G401 (cell line): ENCODE measurements at places on chromosomes 11 and 22. TPM values are rescaled to one million over a fixed set of nuclear protein-coding genes. Genes with fewer than 3 reads are reported as not detected.

DNA sequence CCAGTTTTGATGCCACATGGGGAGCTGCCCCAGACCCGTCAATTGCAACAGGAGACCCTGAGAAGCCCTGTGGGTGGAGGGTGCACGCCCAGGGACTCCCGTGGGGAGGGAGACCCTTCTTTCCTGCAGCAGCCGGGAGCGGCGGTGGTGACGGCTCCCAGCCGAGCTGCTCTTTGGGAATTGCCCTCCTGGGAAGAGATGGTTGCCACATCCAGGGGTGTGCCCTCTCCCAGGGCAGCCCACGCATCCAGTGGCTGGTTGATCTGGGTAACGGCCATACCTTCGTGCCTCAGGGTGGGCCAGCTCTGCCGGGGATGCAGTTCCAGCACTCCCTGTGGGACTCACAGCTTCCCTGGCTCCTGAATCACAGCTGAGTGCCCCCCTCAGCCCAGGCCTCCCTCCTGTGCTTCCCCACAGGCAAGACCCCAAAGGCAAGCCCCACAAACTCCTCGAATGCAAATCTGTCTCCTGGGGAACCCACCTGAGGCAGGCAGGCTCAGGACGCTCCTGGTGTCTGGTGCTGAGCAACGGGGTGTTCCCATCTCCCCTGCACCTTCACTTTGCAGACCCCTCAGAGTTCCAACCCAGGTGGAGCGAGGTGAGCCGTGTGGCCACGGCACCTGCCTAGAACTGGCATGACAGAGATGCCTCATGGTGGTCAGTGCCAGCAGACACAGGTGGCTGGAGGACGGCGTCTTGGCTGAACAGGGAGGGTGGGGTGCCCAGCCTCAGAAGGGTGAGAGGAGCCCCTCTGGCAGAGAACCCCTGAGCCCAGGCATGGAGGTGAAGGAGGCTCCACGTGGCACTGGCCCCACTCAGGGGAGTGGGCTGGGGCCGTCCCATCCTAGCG, 1027.4 kb downstream of the BRD1 start:
- DNase-seq: no peak

- DNase-seq: no peak
Measured at GRCh38 chr11:103368145-103368544, 258.9 kb downstream of the DYNC2H1 start.

Gene EI24
- total RNA-seq: 49.4 and 50.5 TPM in 2 replicates

DNA sequence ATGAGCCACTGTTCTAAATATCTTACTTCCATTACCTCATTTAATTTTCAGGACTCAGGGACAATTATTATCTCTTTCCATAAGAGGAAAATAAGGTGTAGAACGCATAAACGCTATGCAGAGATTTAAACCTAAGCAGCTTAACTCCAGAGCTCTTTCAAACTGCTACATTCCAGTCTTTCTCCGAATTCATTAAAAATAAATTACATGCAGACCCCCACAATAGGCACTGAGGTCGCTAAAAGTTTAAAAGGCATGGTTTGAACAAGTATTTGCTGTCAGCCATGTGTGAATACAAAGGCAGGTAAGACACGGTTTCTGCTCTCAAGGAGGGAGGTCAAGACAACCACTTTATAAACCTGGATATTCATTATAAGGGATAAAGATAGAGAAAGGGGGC, 983 bp downstream of the NARS2 start:
- DNase-seq: peak; percentile 18

Gene MS4A15
- total RNA-seq: not detected in 2 replicates

- DNase-seq: no peak
Measured at GRCh38 chr22:29142116-29142515, 63.6 kb upstream of the EMID1 start.

DNA sequence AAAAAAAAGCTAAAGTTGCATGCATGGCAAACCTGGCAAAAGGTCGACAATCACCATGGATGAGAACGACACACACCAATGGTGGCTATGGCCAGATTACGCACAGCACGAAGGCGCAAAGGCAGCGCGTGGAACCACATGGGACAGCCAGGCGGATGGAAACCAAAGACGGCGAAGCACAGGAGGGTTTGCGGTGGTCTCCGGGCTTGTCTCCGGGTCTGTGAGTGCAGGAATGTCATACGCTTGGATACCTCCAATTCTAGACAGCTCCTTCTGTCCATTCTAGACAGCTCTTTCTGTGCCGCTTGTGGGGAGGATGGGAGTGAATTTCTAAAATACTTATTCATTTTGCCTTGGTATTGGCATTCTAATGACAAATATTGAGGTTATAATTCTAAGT, 685.4 kb downstream of the BRD1 start:
- peak; percentile 63 for DNase-seq

DNA sequence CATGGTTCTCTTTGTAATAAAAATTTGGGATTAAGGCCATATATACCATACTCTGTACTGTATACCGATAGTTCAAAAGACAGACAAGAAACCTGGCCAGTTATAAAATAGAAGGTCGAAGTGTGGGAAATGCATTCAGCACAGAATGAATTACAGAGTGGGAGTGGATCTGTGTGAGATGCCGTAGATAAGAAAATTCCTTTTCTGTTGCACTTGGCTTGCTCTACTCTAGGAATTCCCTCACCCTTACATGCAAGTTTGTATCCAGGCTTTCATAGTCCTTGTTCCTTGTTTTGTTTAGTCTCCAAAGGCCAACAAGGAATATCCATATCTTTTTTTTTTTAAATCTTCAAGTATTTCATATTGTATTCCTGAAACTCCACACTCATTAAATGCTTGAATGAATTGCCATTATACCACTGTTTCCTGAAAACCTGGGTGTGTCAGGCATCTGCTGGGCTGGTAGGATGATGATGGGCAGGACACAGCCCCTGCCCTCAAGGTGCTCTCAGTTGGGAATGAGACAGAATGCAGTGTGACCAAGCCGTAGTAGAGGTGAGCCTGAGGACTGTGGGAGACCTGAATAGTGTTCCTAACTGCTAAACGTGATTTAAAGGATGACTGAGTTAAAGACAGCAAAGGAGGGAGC, 53.5 kb downstream of the TEAD1 start:
- DNase-seq: no peak

- peak; percentile 12 for DNase-seq
Measured at GRCh38 chr11:26730414-26731083, 8.7 kb upstream of the SLC5A12 start.

DNA sequence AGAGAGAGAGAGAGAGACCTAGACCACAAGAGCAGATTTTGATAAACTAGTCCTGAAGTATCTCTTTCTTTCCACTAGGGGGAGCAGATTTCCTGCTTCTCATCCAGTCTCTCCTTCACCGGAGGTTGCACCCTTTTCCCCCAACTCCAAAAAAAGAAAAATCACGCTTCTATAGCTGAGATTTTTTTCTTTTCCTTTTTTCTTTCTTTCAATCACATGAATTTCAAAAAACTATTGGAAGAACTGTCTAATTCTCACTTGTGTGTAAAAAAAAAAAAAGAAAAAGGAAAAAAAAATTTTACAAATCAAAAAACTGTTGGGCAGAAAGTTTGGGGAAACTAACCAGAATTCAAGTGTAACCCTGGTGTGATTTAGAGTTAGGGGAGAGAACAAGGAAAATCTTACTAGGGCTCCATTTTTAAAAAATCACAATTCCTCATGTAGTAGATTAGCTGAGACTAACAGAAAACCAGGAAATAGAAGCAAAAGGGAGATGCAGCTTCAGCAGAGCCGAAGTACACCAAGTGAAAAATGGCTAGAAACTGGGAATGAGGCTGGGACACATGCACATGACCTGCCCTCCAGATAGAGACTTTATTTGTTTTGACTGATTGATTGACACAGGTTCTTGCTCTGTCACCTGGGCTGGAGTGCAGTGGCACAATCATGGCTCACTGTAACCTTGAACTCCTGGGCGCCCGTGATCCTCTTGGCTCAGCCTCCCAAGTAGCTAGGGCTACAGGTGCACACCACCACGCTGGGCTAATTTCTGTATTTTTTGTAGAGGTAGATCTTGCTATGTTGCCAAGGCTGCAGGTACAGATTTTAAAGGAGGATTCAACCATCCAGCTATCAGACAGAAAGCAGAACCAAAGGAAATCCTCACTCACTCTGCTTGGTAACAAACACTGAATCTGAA, 27.1 kb downstream of the SDHD start:
- DNase-seq: peak; percentile 58

- no peak for DNase-seq
Measured at GRCh38 chr11:94838027-94838731, 70.0 kb downstream of the AMOTL1 start.

DNA sequence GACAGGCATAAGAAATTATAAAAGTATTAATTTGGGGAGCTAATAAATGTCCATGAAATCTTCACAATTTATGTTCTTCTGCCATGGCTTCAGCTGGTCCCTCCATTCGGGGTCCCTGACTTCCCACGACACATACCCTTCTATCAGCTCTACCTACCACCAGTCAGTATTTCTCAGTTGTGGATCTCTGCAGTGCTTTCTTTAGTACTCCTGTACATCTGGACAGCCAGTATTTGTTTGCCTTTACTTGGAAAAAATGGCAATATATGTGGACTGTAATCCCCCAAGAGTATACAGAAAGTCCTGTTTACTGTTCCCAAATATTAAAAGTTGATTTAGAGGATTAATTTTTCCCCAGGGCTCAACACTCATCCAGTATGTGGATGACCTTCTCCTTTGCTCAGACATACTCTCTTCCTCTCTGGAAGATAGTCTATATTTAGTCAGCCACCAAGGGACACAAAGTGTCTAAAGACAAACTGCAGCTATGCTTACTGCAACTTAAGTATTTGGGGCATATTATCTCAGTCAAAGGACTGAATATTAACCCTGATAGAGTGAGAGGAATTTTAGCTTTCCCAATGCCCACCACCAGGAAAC, 7.3 kb upstream of the FDX1 start:
- DNase-seq: no peak

DNA sequence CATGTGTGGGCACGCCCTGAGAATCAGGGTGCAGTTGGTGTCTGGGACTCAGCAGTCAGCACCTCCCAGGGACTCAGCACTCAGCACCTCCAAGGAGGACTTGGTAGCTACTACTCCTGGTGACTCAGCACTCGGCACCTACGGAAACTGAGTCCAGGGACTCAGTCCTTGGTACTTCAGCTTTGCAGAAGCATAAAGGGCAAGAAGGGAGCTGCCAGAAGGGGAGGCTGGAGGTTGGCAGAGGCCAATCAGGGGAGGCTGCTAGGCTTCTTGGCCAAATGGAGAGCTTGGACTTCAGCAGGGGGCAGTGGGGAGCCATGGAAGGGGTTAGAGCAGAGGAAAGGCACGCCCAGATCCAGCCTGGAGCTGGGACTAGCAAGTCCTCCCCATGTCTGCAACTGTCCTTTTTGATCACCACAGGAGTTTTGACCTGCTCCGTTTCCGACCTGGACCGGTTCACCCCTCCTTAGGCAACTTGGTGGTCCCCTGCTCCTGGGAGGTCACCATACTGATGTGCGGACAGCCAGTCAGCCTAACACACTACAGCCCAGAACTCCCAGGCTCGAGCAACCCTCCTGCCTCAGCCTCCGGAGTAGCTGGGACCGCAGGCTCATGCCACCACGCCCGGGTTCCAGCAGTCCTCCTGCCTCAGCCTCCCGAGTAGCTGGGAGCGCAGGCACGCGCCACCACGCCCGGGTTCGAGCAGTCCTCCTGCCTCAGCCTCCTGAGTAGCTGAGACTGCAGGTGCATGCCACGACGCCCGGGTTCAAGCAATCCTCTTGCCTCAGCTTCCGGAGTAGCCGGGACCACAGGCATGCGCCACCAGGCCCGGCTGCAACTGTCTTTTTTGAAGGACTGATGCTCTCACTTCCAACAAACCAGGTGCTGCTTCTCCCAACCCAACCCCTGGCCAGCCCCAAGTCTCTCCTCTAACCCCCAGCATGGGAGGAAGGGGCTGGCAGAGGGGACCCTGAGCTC, 1.5 kb downstream of the ANO9 start:
- DNase-seq: no peak

Gene PGA3
- not detected in 2 replicates for total RNA-seq

DNA sequence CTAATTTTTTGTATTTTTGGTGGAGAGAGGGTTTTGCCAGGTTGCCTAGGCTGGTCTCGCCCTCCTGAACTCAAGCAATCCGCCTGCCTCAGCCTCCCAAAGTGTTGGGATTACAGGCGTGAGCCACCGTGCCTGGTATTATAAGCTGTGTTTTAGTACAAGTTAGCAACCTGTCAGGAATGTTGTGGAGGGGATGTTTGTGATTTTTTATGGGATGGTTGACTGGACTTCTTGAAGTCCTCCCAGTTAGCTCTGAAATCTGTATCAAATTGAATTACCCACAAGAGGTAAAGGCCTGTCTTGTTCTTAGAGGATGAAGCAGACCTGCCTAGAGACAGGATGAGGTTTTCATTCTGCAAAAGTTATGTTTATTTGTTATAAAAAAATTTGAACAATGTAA, 34.1 kb upstream of the IL18BP start:
- no peak for DNase-seq

DNA sequence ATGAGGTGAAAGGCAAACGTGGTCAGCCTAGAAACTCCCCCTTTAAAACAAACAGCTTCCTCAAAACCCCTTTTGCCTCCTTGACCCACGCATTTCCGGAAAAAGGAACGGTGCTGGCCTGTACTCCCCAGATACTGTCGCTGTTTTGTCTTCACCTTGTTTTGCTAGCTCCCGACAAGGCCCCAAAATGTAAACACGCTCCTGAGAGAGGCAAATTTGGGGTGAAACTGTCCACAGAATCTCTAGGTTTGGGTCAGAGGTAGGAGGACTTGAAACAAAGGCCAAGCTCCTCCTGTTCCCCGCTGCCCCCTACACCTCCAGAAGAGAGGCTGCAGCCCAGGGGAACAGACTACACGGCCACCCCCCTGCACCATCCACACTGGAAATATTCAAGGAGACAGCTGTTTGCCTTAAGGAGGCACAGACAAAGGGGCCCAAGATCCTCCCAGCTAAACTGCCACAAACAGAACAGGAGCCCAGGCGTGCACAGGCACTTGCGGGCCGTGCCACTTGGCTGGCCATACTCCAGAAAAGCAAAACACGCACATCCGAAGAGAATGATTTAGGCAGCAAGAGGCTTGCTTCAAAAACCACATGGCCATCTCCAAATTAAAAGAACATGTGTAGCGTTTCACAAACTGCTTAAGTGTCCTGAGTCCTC, 160.5 kb upstream of the GRK3 start:
- DNase-seq: no peak

Gene BEST1
- 0.10 and 0.18 TPM in 2 replicates for total RNA-seq

- DNase-seq: no peak
Measured at GRCh38 chr11:36333468-36333867, 37.4 kb downstream of the PRR5L start.

DNA sequence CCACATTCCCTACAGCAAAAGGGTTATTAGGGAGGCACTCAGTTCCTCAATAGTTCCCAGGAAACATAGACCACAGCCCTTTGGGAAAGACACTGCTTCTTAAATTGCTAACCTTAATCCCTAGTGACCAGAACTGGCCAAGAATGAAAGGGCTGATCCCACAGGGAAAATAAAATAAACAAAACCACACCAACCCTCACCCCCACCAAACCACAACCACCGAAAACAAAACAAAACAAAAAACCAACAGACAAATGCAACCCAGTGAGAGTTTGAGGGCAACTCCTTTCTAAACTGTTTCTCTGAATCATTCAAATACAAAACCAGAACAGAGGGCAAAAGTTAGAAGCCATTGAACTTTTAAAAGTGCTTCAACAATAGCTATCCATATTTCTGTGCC, 57.2 kb downstream of the NAV2 start:
- DNase-seq: no peak

Gene SUSD2
- not detected in 2 replicates for total RNA-seq

- peak; percentile 48 for DNase-seq
Measured at GRCh38 chr11:8262552-8263108, 1.0 kb downstream of the LMO1 start.
